Islet precursor cell (in vitro differentiated cells): ENCODE measurements at places on chromosomes 1 and 21.

GRCh38 chr1:245325922-245326795, 171.4 kb downstream of the KIF26B start:
- DNase-seq = no peak

- DNase-seq = no peak
These were observed 711 bp upstream of the ZNF648 start for GRCh38 chr1:182062223-182062622.

GRCh38 chr21:42056996-42057689, 14.0 kb upstream of the UMODL1 start:
- no peak for DNase-seq

GRCh38 chr1:36328713-36329112, 5.3 kb upstream of the EVA1B start:
- no peak for DNase-seq

GRCh38 chr1:234616644-234617043, 6.7 kb upstream of the IRF2BP2 start:
- DNase-seq = peak; percentile 75

DNA sequence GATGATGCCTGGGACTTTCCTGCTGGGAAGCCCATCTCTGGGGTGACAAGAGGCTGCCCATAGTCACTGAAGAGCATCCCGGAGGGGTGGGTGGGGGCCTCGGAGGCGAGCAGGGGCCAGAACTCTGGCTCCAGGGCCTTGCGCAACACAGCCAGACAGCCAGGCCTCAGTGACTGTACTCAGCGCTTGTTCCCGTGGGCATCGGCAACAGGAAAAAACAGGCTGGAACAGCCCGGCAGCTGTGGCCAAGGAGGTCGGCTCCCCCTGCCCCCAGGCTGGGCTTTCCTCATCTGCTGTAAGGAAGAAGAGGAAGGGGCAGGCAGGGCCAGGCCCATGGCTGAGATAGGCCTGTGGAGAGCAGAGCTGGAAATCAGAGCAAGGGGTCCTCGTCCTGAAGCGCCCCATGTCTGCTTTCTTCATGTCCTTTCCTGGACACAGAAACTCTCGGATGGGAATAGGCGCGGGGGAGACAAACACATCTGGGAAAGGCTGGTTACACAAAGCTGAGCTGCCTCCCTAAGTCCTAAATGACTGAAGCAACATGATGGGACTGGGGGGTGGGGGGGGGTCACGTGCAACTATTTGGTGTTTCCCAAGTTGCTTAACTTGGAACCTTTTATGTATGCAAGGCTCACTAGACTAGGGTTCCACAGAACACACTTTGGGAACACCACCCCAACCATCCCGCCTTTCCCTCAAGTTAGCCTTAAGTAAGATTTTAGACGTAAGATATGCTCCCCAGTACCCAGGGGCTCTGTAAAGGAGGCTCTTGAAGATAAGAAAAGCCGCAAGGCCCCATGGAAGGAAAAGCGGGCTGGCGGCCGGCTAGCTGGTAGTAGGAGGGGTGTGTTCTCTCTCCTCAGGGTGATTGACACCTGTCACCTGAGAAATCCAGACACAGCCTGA, 30.7 kb downstream of the HSPG2 start:
- DNase-seq = peak; percentile 88

DNA sequence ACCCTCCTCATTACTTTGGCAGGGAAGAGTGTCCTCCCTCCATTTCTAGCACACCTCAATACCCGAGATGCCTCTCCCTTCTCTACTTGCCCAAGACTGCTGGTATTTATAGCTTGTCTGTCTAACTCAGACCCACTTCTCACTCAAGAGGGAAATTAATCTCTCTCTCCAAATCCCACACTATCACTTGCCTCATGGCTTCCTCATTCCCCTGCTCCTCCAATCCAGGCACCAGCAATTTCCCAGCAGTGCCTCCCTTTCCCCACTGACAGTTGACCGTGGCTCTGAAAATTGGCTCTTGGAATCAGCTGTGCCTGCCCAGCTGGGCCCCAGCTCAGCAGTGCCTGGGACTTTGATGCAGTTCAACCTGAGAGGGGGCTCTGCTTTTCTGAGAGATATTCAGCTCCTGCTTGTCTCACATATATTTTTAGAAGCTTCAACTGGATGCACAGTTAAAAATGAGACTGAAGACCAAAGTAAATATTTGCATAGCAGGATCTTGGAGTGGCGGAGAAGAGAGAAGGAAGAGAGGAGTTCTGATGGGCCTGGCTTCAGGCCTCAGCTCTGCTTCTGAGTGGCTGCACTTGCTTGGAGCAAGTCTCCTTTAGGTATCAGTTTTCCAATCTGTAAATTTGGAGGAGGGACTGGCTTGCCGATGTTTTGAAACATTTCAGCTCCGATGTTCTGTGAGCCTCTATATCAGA, 81.1 kb upstream of the SPATA6 start:
- DNase-seq = no peak

- no peak for DNase-seq
These were observed 80.9 kb upstream of the ADAMTS5 start for GRCh38 chr21:27047658-27048314.

DNA sequence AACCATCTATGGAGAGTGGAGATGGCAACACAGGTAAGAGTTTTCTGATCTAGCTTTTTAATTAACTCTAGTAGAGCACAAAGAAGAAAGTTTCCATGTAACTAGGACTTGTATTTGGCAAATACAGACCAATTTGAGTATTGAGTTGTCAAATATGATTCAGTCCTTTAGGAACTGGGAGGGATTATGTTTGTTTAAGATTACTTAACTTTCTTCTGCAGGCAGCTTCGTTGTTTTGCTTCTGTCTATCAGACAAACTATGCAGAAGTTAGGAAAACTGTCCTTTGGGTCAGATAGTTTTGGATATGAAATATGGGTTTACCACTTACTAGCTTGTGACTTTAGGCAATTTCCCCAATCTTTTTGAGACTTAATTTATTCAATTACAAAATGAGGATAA, 111.8 kb downstream of the POU2F1 start:
- DNase-seq = no peak

DNA sequence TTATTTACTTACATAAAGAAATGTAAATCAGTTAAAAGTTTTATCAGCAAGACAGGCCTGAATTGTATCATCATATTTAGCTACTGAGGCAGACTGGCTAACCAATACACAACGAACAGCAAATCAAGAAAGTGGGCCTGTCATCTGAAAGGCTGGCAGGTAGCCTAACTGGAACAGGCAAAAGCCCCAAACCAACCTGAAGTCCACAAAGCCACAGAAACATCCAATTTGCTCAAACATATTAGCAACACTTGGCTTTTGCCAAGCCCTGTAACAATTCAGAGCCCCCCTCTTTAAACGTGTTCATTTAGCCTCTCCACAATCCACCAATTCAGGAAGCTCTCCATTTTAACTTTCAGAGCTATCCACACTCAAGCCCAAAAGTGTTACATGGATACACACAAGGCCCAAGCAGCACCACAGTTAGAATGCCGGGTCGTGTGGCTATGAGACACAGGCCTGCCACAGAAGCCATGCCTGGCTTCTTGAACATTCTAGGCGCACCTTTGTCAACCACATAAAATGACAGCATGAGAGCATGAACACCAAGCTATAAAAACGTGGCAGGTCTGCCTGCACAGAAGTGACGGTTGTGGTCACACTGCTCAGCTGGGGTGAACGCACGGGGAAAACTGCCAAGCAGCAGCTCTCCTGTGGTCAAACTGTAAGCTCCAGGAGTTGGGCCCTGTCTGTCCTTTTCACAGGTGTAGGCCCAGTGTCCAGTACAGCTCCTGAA, 49.3 kb downstream of the CD34 start:
- DNase-seq = peak; percentile 27

DNA sequence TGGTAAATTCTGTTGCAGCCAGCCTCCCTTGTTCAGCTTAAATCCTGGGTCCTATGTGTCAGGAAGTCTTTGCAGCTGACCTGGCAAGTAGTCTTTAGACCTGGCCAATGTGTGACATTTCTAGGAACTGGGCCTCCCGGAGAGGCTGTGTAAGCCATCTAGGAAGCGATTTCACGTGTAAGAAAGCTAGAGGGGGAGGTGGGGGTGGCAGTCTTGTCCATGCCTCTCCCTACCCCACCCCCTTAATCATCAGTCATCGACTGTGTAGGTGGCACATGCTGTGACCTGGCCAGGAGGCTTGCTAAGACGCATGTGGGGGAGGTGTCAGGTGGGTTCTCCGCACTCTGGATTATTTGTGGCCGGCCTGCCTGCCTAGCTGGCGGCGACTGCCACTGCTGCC, 8.4 kb downstream of the C1orf226 start:
- DNase-seq = peak; percentile 45

DNA sequence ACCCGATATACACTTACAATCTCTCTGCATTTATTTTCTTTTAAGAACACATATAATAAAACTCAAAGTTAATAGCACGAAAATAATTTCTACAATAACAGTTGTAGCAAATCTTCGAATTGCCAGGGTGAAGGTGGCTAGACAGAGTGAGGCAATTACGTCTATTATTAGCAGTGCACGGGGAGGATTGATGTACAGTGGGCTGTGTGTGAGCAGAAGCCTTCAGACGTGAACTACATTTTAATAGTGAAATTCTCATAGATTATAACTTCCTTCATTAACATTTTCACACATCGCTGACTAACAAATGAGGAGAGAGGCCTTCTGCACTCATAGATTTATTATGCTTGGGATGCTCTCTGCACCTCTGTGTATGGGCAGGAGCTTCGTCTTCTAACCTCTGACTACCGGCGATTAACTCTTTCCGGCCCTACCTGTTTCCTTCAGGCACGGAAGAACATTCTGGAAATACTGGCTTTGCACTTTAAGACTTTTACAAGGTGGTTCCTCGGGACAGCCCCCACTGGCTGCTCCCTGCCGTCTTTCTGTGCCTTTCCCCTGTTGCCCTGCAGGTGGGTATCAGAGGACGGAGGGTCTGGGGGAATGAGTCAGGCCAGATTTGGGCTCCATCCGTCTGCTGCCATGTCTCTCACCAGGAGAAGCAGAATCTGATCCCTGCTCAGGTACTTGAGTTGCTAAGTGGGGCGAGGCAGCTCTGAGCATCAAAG, 200.5 kb downstream of the CAMTA1 start:
- DNase-seq = no peak

GRCh38 chr1:168084396-168085231, 52.1 kb downstream of the GPR161 start:
- peak; percentile 82 for DNase-seq

DNA sequence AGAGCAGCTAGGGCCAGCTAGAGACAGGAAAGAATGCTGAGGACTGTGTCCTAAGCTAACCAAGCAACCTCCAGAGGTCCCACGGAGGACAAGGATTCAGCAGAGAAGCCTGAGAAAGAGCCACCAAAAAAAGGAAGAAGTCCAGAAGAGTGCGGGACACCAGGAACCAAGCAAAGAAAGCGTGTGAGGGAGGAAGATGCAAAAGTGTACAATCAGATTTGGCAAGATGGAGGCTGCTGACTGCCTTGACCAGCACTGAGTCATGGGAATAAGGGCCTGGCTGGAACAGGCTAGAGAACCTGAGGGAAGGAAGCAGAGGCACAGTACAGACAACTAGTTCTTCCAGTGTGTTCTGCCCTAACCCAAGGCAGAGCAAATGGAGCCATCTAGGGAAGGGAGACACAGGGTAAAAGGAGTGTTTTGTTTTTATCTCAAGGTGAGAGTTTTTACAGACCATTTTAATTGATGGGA, 18.5 kb downstream of the TP53BP2 start:
- peak; percentile 80 for DNase-seq

GRCh38 chr1:7967651-7968050, 6.1 kb downstream of the PARK7 start:
- DNase-seq = no peak

- DNase-seq = no peak
These were observed 67.1 kb downstream of the MAST2 start for GRCh38 chr1:45870500-45870899.

GRCh38 chr1:248800459-248800858, 25.3 kb downstream of the SH3BP5L start:
- no peak for DNase-seq

GRCh38 chr1:48931506-48932192, 155.0 kb upstream of the BEND5 start:
- DNase-seq = peak; percentile 77

DNA sequence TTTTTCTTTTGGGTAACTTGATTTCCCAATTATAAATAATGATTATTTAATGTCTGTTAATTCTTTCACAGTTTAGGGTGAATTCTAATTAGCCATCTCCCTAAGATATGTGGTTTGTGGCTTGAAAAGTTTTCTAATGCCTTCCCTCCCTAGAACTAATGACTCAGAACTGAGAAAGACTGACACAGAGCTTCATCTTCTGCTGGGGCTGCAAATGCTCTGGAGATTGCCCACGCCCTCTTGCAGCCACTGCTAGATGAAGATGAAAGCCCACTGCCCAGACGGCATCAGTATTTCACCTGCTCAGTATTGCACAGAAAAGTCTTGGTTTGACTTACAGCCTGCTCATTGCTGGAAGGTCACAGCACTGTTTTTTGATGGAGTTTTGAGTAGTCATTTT, 101.5 kb downstream of the ST6GALNAC3 start:
- no peak for DNase-seq

DNA sequence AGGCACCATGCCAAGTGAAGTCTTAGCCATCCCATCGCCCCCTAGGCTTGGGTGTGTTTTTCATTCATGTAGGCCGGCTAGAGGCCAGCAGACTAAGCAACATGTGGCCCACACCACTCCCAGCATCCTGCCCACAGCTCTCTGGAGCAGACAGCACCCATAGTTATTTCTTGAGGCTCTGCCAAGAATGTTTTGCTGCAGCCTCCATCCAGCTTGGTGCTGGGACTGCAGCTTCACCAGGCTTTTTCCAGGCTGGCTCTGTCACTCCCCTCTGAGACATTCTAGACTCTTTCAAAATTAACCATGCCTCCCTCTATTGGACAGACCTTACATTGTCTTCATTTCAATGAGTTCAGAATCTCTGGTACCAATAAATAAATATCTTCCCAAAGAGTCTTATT, 104.2 kb downstream of the DUSP10 start:
- no peak for DNase-seq

GRCh38 chr1:173112129-173112528, 61.4 kb upstream of the TNFSF18 start:
- DNase-seq = no peak

- DNase-seq = no peak
These were observed 54.6 kb downstream of the S100B start for GRCh38 chr21:46550116-46550941.

DNA sequence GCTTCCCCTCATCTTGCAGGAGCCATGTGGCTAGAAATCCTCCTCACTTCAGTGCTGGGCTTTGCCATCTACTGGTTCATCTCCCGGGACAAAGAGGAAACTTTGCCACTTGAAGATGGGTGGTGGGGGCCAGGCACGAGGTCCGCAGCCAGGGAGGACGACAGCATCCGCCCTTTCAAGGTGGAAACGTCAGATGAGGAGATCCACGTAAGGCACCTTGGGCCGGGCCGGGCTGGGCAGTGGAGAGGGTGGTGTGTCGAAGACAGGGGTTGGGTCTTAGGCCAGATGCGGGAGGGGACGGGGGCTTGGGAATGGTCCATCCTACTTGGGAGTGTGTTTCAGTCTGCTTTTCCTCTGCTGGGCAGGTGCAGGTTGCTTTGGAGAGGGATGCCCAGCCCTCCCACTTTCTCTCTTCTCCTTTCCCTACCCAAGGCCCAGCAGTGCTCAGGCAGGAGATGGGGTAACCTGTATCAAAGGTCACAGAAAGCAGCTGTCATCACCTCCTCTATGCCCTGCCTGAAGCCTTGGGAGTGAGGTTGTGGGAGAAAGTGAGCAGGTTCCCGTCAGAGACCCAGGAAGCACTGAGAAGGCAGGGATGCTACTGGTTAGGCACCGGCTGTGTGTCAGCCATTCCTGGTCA, 18.9 kb downstream of the EPHX1 start:
- no peak for DNase-seq

- DNase-seq = no peak
These were observed 44.0 kb upstream of the DIPK1A start for GRCh38 chr1:93005252-93005598.

- peak; percentile 53 for DNase-seq
These were observed 11.6 kb upstream of the S100A7A start for GRCh38 chr1:153404768-153405167.

GRCh38 chr21:35070436-35070835, 21.3 kb upstream of the RUNX1 start:
- DNase-seq = no peak
